ENCODE measurements at places on chromosomes 13 and 19. TPM values are rescaled to one million over a fixed set of nuclear protein-coding genes. Genes with fewer than 3 reads are reported as not detected.

The LGALS16 gene
- total RNA-seq = not detected

The SIGLEC9 gene
- total RNA-seq = 0.82 TPM

- DNase-seq = no peak
Observed at GRCh38 chr13:36480726-36481427, 48.6 kb downstream of the CCNA1 start.

GRCh38 chr13:31846961-31847752, 107.8 kb downstream of the RXFP2 start:
- no peak for DNase-seq

DNA sequence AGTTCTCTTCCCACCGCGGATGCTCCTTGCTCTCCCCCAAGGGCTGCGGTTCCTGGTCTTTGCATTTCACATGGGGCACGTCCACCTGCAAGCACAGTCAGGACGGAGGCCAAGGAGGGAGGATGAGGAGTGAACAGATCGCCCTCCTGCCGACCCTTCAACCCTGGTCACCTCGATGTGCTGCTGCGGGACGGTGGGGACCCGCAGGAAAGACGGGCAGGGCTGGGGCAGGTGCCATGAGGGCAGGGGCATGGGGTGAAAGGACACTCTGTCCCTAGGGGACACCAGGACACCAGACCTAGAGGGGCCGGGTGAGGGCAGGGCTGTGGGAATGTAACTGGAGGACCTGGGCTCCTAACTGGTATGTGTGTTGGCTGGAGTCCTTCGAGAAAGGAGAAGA, 840 bp downstream of the SYCE2 start:
- no peak for DNase-seq

DNA sequence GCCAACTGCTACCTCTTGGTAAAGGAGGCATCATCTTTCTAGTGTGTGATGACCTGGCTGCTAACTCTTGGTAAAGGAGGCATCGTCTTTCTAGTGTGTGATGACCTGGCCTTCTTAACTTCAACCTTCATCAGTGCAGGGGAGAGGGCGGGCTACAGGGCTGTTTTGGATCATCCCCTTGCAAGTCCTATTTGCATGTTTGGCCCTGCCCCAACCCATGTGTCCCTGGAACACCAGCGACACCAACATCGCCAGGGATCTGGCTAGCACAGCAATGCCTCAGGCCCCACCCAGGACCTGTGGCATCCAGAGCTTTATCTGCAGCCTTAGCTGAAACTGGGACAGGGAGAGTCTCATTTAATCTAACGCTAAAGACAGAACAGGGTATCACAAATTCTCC, 492.4 kb downstream of the MYO16 start:
- no peak for DNase-seq

DNA sequence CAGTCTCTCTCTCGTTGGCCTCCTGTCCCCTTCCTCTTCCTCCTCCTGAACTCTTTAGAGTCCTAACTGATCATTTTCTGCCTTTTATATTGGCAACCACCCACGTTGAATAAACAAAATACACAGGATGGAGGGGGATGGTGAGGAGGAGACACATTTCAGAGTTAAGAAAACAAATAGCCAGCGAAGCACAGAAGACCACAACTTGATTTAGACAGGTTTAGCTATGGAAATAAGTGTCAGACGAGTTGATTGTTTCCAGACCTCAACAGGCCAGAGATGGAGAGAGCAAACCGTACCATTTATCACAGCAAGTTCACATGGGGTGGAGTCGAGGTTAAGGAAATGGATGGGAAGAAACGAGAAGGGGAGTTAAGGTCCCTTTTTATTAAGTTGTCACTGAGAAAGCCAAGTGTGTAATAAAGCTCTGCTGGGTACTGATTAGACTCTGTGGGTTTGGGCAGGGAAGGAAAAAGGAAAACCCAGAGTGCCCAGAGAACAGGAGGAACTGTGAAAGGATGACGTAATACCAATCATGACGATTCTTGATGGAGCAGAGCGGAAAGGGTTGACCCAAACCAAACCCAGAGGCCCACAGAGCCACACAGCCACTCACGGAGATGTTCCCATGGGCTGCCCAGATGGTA, 11.1 kb upstream of the SERP2 start:
- DNase-seq = no peak

Data from endothelial cell (in vitro differentiated cells).